Activated CD8-positive, alpha-beta T cell treated with anti-CD3 and anti-CD28 coated beads, Interleukin-2, amount 10 ng/mL, durations not matched to agents 7 days and 5 days (primary cell): ENCODE measurements at places on chromosomes 5 and 9.

- no peaks in the 10 kb centered on the region for H3K36me3 ChIP-seq
- no peaks in the 10 kb centered on the region for H3K27me3 ChIP-seq
- DNase-seq, result no peak
- no peak overlapping the region for H3K27ac ChIP-seq
- no peak overlapping the region for H3K4me3 ChIP-seq
Measured at GRCh38 chr5:136308212-136308795, 57.0 kb downstream of the TRPC7 start.

DNA sequence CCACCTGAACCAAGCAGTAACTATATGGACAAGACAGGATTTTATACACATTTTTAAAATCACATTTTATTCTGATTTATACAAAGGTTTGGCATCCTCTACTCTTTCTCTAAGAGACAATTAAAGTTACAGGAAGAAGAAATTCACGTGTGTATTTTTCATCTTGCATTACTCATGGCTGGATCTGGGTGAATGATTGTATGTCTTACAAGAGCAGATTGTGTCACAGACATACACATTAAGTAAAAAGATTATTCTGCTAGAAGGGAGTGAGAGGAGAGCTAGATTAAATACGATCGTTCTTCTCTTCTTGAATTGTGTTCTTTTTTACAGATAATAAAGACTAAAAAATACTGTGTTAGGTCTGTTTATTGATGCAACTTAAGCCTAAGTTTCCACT is 20.8 kb upstream of the CEP120 start:
- no peaks in the 10 kb centered on the region for H3K36me3 ChIP-seq
- peaks cover 2% of the 10 kb centered on the region for H3K27me3 ChIP-seq
- H3K27ac ChIP-seq, result no peak overlapping the region
- peaks cover 11% of the 10 kb centered on the region for H3K4me1 ChIP-seq
- H3K4me3 ChIP-seq, result no peak overlapping the region
- DNase-seq, result no peak

DNA sequence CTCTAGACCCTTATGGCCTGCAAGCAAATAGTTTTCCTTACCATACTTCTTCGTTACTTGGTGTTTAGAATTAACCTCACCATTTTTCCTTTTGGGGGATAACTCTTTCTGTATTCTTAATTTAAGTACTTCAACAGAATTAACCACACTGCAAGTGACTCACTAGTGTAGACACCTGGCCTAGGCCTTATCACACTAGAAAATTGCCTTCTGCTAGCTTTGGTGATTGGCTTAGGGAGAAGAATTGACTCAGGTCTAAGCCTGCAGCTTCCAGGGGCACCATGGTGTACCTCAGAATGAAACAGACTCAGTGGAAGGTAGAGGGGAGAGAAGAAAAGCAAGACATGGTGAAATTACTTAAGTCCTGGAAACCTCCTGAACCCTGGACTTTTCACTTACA is 112.8 kb upstream of the HMHB1 start:
- no peak overlapping the region for H3K27ac ChIP-seq
- peaks cover 20% of the 10 kb centered on the region for H3K4me1 ChIP-seq
- DNase-seq, result no peak
- H3K27me3 ChIP-seq, result no peaks in the 10 kb centered on the region

DNA sequence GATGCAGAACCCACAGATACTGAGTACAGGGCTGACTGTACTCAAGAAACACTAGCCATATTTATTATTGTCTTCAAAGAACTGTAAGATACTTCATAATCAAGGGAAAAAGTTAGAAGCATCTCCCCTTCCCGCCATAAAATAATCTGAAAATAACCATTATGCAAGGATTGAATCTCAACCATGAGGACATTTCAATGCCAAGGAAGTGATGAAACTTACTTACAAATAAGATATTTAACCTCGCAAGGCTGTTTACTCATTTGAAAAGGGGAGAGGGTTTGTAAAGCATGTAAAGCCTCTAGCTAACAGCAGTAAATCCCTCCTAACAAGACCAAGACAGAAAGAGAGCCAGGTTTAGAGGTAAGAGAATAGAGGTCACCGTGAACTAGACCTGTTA is 6.3 kb downstream of the MYO10 start:
- H3K4me1 ChIP-seq, result no peaks in the 10 kb centered on the region
- H3K4me3 ChIP-seq, result no peak overlapping the region
- peaks cover 19% of the 10 kb centered on the region for H3K27me3 ChIP-seq
- no peak for DNase-seq
- H3K27ac ChIP-seq, result no peak overlapping the region

DNA sequence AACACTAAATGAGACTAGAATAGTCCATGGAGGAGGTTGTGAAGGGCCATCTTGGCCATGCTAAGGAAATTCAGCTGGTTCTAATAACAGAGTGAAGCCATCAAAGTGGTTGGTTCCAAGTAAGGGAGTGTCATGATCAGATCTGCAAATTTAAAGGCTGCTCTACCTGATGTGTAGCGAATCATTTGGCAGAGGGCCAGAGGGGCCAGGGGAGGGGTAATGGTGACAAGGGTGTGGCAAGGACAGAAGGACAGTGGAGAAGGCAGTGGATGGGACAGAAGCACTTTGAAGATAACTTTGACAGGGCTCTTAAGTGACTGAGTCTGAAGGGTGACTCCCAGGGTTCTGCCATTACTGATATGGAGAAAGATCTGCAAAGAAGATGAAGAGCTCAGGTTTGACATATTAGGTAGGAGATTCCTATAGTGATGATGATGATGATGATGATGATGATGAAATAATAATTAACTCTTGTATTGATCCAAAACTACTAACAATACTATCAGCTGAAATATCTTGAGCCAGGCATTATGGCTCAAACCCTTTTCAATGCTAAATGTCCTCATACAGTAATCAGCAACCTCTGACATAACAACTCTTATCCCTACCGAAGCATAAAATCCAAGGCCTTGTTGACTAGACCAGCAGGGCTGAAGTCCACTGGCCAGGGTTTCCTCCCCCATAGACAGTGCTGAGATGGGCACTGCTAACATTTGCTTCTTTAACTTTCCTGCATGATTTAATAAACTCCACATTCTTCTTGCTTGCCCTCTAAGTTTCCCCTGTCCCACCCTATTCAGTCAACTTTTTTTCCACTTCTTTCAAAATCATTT is 20.0 kb downstream of the KIAA1191 start:
- DNase-seq, result no peak
- peaks cover 25% of the 10 kb centered on the region for H3K36me3 ChIP-seq
- H3K27ac ChIP-seq, result no peak overlapping the region
- peaks cover 3% of the 10 kb centered on the region for H3K4me1 ChIP-seq
